ENCODE measurements at places on chromosomes 12 and 14.

DNA sequence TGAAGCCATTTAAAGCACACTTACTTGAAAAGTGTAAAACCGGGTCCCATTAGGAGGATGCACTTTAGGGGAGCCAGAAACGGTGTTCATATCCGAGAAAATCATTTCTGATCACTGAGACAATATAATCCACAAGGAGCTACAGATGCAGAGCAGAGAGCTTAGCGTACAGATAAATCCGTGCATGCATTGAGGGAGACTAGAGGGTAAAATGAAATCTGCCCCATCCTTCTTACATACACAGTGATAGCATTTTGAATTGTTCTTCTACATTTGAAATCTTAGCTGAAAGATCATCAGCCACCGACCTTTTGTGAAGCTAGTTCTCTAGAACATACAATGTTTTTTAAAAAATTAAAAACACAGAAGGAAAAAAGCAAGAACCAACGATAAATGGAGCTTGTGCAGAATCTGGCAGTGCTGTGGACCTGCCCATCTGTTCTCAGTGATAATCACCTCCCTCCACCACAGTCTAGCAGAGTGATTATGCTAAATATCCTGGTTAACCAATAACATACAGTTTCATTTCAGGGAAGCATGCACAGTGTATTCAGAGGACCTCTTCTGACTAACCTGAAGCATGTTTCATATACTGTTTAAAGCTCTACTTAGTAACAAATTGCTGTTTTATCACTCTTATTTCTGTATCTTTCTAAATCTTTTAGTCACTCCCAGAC lies 161.1 kb downstream of the PPFIA2 start:
- peak; percentile 9 for DNase-seq

DNA sequence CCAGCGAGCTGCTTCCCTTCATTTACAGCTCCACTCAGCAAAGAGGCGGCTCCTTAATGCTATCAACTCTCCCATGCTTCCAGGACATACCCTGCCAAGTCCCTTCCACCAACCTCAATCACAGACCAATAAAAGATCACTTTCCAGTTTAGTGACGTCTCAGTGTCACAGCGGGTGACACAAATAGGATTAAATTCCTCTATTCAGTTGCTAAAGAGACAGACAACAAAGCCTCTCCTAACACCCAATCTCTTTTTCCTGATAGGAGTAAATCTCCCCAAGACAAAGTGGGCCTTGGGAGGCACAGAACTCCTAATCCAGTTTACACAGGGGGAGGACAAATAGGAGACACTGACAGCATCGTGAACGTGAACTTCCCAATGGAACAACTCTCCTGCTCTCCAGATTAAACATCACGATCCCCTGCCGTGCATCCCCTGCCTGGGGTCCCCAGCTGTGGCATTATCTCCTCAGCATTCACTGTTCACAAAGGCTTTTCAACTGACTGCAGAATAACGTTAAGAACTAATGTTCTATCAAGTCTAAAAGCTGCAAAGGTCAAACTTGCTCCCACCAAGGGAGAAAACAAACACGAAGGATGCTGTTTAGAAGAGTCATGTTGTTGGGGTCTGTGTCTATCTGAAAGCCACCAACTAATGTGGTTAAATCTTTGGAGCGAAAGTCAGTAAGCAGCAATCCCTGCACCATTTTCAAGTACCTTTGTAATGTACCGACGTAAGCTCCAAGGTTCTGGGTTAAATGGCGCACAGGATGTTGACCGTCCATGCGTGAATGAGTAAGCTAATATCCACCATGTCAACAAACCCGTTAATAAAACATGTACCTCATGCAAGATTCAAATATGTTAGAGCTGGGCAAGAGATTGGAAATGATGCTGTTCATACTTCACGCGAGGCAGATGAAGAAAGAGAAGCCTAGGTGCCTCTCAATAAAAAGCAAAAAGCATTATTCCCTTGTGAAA lies 31.5 kb downstream of the TMEM132D start:
- DNase-seq, result no peak

- DNase-seq, result peak; percentile 11
Measured at GRCh38 chr12:79121486-79121885, 256.9 kb downstream of the SYT1 start.

GRCh38 chr12:103966736-103967135 lies 1.1 kb downstream of the TDG start:
- peak; percentile 27 for DNase-seq

DNA sequence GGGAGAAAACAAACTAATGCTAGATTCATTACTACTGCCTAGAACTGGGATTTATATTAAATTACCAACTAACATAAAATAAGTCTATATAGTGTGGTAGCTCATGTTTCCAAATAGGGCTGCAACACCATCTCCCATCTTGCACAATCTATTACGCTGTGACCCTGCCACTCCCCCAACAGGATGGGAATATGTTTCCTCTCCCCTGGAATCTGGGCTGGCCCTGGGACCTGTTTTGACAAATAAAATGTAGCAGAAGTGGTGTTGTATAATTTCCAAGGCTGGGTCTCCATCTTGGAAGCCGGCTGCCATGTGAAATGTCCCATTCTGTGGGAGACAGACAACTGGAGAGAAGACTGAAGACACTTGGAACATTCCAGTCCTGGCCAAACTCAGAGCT lies 45.6 kb upstream of the FERMT2 start:
- DNase-seq, result no peak

GRCh38 chr12:118144499-118144898 lies 8.6 kb downstream of the PEBP1 start:
- DNase-seq, result no peak

GRCh38 chr12:132460571-132460970 lies 29.4 kb upstream of the FBRSL1 start:
- no peak for DNase-seq

- DNase-seq, result no peak
Measured at GRCh38 chr12:123879101-123879500, 93.5 kb downstream of the CCDC92 start.

GRCh38 chr14:72524295-72524629 lies 369.6 kb downstream of the DPF3 start:
- DNase-seq, result no peak

GRCh38 chr12:2017546-2018337 lies 13.5 kb upstream of the DCP1B start:
- no peak for DNase-seq

DNA sequence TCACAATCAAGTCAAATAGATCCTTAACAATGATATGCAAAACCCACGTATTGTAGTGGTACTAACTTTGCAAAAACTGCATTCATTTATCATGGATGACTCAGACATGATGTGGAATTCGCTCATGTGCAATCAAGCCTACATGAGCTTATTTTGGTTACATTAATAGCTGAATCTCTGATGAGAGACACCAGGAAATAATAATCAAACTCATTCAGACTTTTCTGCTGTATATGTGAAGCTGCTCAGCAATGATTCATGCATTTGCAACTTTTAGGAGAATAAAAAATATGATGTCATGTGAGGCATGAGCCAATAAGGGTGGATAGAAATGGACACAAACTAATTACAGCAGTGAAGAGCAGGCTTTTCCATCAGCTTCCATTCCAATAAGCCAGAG lies 1075.8 kb upstream of the TMEM132C start:
- DNase-seq, result peak; percentile 49

GRCh38 chr12:7832059-7832696 lies 40.5 kb downstream of the SLC2A14 start:
- peak; percentile 67 for DNase-seq

- no peak for DNase-seq
Measured at GRCh38 chr14:97298331-97298730, 501.1 kb downstream of the VRK1 start.

- DNase-seq, result no peak
Measured at GRCh38 chr12:123773375-123773774, 11.3 kb downstream of the DNAH10 start.

DNA sequence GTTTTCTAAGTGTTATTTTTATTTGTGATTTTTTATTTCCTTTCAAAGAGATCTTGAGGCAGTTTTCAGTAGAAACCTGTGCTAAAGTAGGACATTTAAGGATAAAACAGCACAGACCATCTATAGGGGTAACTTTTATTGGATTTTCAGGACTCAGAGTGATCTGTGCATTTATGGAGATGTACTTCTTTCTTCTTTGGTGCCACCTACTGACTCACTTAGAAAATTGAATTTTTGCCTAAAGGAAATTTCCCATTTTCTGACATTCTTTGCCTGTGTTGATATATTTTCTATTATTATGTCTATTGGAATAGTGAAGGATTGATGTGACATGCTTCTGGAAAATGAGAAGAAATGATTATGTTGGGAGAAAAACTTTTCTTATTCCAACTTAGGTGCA lies 113.0 kb downstream of the UNC79 start:
- DNase-seq, result peak; percentile 24

DNA sequence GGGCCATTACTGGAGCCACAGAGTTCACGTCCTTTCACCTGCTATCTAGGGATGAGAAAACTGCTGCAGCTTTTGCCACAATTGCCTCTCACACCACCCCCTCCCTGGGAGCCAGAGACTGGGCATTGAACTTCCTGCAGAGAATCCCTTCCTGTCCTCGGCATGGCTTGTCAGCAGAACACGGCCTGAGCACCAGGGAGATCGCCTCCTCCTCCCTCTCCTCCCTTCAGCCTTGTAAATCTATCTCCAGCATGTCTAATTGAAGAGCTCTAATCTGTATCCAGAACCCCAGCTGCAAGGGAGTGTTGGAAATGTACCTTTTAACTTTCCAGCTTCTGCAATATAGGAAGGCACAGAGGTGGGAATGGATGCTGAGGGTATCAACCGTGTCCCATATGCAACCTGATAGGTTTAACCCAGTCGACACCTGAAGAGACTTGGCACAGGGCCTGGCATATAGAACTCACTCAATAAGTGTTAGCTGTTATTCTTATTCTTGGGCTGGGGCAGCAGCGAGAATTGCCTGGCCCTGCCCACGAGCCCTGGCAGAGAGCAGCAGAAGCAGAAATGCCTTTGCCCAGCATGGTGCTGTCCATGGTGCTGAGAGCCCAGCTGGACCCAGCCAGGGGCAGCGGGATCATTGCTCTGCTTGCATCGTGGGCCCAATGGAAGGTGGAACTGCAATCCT lies 26.8 kb downstream of the TMEM63C start:
- DNase-seq, result peak; percentile 92

GRCh38 chr12:108646600-108647579 lies 13.2 kb upstream of the SELPLG start:
- DNase-seq, result no peak

DNA sequence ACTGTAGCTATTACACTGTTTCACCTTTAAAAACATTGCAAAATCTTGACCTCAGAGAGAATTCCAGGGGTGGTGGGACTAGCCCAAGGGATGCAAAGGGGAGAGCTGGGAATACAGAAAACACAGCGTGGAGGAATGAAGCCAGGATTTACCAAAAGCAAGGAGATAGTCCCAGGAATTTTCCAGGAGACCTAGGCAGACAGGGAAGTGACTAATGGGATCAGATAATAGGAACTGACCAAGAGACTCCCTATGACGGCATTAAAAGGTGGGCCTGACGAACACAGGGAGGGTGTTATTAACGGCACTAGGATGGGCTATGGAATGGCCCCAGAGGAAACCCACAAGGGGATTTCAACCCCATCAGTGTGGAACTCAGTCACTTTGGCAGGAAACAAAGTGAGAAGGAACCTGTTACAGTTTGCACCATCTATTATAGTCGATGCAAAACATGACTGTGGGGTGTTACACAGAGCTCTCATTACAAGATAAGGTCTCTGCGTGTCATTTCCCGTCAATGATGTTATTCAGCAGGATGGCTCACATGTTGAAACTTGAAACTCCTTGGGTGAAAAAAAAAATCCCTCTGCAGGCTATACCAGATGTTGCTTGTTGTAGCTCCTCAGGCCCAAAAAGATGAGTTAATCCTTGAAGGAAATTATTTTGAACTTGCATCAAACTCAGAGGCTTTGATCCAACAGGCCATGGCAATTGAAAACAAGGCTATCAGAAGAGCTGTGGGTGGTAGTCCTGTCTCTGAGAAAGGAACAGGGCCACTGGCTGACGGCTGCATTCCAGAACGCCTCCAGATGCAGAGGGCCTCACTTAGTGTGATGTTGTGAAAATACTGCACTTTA lies 58.7 kb downstream of the DRAM1 start:
- no peak for DNase-seq

- no peak for DNase-seq
Measured at GRCh38 chr12:42469355-42470175, 120.0 kb downstream of the PRICKLE1 start.

DNA sequence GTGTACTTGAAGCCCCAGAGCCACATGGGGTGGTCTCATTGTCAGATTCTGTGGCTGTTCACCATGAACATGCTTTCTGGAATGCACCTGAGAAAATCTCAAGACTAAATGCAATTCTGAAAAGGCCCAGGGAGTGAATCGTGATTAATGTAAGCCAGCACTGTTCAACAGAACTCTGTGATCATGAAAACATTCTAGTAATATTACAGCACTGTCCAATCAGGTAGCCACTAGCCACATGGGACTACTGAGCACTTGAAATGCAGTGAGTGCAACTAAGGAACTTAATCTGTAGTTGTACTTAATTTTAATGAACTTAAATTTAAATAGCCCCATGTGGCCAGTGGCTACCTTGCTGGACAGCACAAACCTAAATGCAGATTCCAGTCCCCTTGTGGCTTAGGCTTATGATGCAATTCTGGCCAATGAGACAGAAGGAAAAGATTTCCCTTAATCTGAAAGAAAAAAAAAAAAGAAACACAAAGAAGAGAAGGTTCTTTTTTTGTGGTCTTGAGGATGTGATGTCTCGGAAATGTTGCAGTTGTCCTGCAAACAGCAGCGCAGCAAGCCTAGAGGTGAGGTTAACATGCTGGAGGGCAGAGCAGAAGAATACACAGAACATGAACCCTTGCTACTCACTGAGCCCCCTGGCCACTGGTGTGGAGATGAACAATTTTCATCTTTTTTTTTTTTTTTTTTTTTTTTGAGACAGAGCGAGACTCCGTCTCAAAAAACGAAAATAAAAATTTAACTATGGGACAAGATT lies 48.2 kb downstream of the SPPL3 start:
- peak; percentile 40 for DNase-seq

DNA sequence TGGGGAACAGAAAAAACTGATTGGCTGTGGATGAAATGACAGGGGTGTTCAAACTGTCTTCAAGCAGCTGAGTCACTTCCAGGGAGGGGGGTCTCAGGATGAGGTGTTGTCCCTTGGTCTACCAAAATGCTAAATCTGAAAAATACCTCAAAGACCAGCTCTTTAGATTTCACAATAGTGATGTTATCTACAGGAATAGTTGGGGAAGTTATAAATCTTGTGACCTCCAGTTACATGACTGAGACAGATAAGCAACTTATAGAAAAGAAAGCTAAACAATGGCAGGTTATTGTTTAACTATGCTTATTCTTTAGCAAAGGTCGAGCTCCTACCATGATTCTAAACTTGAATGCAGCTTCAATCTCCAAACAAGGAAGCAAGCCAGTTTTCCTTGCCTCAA lies 125.4 kb downstream of the SYT10 start:
- DNase-seq, result no peak

DNA sequence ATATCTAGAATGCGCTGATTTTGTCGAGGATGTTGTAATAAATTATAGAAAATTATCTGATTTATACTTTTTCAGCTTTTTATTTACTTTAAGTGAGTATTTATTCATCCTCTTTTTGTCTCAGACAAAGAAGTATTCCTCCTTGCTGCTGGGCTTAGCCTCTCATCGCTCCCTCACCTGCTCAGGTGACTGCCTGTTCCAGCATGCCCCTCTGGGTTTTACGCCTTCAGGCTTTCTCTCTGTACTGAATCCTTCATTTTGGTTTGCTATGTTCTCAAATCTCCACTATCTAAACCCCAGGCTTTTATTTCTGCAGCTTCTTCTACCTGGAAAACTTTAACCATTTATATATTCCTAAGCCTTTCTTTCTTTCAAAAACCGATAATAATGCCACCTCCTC lies 1650.9 kb upstream of the SEL1L start:
- DNase-seq, result no peak

All from astrocyte of the hippocampus (primary cell).